HS-5 (cell line): ENCODE measurements at places on chromosomes 1 and 21.

- no peak for DNase-seq
Observed at GRCh38 chr1:157487096-157487495, 65.2 kb downstream of the FCRL5 start.

DNA sequence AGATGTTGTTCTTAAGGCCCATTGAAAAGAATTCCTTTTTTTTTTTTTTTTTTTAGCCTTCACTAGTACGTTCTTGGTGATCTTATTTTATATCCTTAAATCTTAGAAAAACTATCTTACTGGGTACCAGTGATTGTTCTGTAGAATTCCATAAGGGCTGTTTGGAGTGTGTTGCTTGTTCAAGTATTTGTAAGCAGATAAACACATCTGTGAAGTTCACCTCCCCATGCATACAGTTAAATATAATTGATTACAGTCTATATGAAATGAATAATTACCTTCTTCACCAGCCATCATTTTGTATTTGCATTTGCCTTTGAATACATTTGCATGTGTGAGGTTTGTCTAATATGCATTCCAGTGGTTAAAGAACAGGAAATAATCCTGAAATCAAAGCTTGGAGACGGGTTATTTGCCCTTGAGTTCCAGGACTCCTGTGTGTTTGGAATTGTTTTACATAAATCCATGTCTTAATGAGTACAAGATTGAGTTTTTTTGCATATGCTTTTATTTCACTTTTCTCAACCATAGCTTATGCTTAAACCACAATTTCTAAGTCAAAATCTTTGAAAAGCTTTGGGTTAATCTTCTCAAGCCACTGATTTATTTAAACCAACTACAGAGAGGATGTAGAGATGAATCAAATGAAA, 73.1 kb downstream of the VPS13D start:
- DNase-seq: no peak

GRCh38 chr1:45198185-45198584, 8.2 kb downstream of the ZSWIM5 start:
- no peak for DNase-seq

- no peak for DNase-seq
Observed at GRCh38 chr21:25734654-25734903, 125 bp downstream of the ATP5PF start.

GRCh38 chr1:81801651-81802456, 1.1 kb downstream of the ADGRL2 start:
- DNase-seq: peak; percentile 22

DNA sequence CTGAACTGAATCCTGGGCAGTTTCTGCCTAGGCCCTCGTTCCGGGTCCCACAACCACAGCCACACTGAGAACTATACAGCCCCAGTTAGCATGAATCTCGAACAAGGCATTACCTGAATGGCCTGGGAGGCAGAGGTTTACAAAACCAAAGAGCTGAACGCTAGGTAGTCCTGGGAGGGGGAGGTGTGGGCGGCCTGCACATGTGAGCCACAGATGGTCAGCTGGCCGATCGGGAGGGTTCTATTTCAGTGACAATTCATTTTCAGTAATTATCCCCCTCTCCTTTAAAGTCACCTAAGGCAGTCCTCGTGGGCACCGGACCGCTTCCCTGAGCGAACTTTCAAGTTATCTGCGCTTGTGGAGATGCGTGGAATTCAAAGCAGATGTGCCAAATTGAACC, 111.9 kb downstream of the GLIS1 start:
- DNase-seq: no peak

GRCh38 chr1:74513411-74514300, 1.2 kb upstream of the LRRC53 start:
- peak; percentile 31 for DNase-seq
